ENCODE measurements at places on chromosomes 4 and X. TPM values are rescaled to one million over a fixed set of nuclear protein-coding genes. Genes with fewer than 3 reads are reported as not detected.

GRCh38 chrX:101260435-101260834 is 30.7 kb downstream of the TAF7L start:
- DNase-seq, result no peak

GRCh38 chr4:62324215-62324614 is 1124.1 kb downstream of the ADGRL3 start:
- DNase-seq, result no peak

- DNase-seq, result no peak
Measured at GRCh38 chr4:163866728-163867315, 372.3 kb downstream of the TMA16 start.

DNA sequence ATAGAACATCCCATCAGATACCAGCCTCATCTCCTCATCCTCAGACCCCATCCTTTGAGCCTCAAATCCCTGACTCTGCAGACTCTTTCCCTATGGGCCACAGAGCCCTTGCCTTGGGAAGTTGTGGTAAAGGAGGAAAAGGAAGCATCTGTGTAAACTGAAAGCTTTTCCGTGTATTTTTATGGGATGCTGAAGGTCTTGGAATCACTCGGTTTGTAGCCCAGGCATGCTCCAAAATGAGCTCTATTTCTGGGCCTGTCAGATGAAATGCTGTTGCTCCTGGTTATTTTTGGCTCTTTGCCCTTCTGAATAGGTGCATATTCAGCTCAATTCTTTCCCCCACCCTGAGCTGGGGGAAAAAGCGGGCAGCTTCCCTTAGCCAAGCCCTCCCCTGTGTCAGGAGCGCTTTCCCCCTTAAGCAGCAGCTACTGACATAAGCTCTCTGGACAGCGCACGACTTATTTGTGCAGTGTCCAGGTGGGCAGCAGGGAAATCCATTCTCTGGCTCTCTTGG is 5.0 kb upstream of the SEL1L3 start:
- no peak for DNase-seq

MGARP gene
- total RNA-seq, result 0.81 TPM
